ENCODE measurements at places on chromosomes 5 and 9. TPM values are rescaled to one million over a fixed set of nuclear protein-coding genes. Genes with fewer than 3 reads are reported as not detected.

Gene PCDH12
- 7.4 TPM for total RNA-seq

- no peak for DNase-seq
Measured at GRCh38 chr5:34608859-34609648, 47.1 kb upstream of the RAI14 start.

Gene S100Z
- not detected for total RNA-seq

- no peak for DNase-seq
Measured at GRCh38 chr5:167779644-167780043, 511.8 kb upstream of the WWC1 start.

GRCh38 chr5:157602505-157602904, 26.9 kb upstream of the ADAM19 start:
- no peak for DNase-seq

Gene IFNB1
- total RNA-seq, result not detected

DNA sequence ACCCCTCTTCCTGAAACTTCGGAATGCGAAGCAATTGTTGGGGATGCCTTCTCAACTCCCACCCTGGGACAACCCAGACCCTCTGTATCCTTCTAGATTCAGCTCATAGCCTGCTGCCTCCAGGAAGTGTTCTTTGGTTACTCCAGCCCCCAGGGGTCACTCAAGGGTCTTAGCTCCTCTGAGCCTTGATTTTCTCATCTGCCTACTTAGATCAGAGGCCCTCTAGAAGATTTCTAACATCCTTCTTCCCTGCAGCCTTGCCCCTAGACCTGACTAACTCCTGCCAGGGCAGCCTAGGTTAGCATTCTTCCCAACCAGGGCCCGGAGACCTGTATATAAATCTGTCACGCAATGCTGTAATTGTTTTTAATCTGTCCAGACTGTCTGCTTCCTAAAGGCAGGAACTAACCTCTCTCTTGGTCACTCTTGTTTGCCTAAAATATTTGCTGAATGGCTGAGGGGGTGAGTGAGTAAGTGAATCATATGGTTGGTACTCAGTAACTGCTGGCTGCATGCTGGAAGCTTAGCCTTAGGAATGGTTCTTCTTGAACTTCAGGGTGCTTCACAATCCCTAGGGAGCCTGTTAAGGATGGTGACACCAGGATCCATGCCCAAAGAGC, 8.2 kb downstream of the GALNT10 start:
- no peak for DNase-seq

Gene CD274
- total RNA-seq, result 5.4 TPM

DNA sequence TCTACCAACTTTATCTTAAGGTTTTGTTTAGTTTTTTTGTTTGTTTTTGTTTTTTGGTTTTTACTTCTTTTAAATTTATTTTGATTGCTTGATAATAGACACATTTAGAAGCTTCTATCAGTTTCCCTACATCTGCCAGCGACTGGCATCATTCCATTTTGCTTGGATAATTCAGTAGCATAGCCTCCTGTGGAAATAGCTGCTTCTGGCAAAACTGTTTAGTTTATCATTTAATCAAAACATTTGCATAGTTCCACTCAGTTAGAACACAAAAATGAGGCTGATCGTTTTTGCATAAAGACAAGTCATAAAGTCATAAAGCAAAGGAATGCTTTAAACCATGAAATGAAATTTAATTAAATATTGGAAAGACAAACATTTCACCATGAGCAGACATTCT, 133.7 kb upstream of the NFIL3 start:
- DNase-seq, result no peak

DNA sequence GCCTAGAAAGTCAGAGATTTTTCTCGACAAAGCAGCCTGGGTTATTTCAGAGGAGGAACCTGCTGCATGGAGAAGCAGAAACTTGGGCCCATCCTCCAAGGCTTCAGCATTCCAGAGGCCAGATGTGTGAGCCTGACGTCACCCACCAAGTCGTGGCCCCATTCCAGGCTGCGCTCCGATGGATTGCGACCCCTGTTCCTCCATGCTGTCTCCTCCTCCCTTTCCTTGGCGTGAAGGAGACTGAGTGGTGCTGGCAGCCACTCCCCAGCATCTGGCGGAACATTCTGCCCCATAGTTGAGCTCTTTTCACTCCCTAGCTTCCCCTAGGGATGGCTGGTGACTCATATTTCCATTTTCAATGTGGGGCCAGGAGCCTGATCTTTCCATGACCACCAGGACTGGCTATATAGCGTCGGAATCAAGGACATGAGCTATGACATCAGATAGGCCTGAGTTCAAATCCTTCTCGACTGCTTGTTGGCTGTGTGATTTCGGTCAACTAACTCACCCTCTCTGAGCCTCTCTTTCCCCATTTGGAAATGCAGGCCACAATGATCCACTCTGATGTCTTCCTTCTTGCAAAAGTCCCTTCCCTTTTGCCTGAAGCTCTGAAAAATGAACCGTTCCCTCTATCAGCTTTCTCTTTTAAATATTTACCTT, 24.5 kb upstream of the DUSP1 start:
- peak; percentile 91 for DNase-seq

GRCh38 chr9:134494905-134495304, 146.7 kb upstream of the COL5A1 start:
- DNase-seq, result no peak

DNA sequence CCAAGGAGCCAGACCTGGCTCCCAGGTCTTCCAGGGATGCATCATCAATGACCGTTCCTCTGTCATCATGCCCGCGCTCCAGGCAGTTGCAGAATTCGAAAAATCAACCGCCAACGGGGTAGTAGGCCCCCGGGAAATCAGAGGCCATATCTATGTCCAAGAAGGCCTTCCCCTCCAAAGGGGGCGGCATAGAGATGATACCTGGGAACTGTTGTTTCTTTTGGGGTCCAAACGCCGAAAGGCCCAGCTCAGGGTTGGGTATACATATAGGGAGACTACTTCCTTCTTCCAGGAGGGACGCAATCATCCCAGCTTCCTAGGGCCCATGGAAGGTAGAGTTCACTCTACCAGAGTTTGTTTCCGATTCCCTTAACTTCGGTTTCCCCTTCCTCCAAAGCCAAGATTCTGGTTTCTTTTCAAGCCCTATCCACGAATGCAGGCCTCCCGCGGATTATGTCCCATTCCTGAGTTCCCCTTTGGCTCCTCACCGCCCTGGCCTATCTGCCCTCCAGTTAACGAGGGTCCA, 754 bp downstream of the DCAF12 start:
- no peak for DNase-seq

- no peak for DNase-seq
Measured at GRCh38 chr5:167634432-167634831, 657.0 kb upstream of the WWC1 start.

Gene IL5
- total RNA-seq, result not detected

DNA sequence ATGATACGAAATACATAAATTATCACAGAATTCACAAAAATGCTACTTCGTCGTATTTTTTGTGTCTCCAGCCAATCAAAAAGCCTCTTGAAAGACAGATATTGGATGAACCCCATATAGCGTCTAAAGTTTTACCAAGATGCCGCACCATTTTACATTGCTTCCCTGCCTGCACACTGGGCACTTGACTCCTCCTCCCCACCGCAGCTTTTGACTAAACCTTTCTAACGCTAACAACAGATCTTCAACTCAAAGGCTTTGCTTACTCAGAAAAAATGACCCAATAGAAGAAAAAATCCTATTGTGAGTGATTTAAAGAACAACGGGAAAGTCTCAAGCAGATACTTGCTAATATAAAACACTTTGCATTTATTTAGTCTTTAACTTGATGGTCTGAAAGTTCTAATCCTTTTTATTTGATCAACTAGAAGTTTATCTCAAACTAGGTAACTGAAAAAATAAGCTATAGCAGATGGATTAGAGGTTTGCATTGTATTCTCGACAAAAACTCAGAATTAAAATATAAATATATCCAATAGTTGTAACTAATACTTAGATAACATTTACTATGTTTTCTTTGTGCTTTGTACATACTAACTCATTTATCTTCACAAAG, 609.1 kb upstream of the DMAC1 start:
- DNase-seq, result no peak

Gene MSX2
- 29.5 TPM for total RNA-seq

Gene CAMK4
- 3.0 TPM for total RNA-seq

Gene CCDC171
- 4.5 TPM for total RNA-seq

GRCh38 chr5:75847561-75848021, 130.4 kb upstream of the POC5 start:
- DNase-seq, result no peak

- DNase-seq, result no peak
Measured at GRCh38 chr5:56677690-56678305, 137.6 kb upstream of the MAP3K1 start.

DNA sequence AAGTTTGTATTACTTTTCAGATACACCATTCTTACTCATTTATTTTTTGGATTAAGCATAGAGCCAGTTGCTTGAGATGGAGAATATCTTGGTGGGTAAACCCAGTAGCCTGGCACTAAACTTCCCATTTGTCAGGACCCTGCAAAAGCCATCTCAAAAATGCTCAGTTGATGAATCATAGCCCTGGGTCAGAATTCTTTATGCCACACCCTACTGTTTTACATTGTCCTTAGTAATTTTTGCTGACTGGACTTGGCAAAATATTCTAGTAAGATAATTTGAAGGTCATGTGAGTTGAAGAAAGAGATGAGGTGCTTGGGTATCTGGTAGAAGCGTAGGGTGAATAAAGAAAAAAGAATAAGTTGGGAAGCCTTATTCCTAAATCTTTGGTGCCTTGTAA, 50.7 kb downstream of the C7 start:
- DNase-seq, result no peak

DNA sequence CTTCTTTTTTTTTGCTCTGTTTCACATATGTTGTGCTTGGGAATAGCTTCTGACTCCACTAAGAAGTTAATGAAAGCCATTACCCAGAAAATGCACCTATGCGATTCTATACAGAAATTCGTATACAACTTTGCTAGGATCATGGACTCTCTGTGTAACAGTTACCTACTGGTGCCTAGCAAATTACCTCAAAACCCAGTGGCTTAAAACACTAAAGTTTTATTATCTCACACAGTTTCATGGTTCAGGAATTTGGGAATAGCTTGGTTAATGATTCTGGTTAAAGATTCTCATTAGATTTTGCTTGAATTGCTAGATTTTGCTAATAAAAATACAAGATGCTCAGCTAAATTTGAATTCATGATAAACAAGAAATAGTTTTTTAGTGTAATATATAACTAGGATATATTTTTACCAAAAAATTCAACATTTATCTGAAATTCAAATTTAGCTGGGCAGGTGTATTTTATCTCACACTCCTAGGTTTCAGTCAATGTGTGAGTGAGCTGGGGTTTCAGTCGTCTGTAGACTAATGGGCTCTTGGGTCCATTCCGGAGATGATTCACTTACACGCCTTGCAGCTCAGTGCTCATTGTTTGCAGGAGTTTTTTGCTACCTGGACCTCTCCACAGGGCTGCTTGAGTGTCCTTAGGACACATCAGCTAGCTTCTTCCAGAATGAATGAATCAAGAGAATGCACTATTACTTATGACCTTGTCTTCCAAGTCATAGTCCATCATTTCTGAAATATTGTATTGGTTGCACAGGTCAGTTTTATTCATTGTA, 75.1 kb downstream of the MROH2B start:
- DNase-seq, result no peak

Gene TIGD6
- total RNA-seq, result 7.0 TPM

DNA sequence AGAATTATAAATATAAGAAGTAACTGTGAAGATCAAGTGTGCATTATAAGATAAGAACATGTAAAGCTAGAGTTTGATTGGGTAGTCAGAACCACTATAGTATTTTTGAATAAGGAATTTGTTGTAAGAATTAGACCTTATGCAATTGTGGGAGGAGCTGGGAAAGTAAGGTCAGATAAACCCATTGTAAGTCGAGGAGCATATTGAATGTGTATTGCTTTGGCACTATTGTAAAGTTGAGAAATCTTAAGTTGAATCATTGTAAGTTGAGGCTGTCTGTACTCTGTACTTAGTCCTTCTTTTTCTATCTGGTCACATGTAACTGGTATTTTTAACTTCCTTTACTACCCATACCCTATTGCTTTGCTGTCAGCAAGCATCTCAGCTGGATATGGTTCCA, 158.7 kb downstream of the CCDC171 start:
- DNase-seq, result no peak

Data from ureter (tissue), 1 donor.